ENCODE measurements at places on chromosomes 6 and 20.

- DNase-seq: no peak
Observed at GRCh38 chr6:43122146-43122545, 46.0 kb downstream of the PTK7 start.

DNA sequence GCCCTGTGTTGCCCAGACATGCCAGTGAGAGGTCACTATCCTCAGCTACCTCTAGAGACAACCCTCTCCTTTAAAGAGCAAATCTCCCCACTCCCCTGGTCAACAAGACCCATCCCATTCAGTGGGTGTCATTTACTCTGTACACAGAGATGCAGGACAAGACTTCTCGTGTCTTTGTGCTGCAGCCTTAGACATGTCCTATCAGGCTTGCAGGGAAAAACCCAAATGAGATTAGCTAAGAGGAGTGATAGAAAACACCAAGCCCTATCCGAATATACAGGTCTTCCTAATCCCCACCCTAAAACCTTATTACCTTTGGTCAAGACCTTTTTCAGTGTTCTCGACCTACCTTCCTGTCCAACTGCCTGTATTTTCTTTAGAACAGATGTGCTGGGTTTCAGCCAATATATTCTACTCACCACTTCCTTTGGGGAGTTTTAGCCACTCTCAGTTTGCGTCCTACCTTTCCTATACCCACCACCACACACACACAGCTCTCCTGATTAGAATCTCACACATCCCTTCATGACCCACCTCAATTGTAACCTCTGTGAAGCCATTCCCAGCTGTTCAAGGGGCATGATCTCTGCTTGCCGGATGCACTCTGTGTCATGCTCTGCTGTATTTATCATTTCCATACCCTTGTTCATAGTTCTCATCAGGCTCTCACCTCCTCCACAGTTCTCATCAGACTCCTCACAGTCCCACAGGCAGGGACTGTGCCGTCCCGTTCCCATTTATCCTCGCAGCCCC is 39.7 kb downstream of the TRAM2 start:
- DNase-seq: no peak

DNA sequence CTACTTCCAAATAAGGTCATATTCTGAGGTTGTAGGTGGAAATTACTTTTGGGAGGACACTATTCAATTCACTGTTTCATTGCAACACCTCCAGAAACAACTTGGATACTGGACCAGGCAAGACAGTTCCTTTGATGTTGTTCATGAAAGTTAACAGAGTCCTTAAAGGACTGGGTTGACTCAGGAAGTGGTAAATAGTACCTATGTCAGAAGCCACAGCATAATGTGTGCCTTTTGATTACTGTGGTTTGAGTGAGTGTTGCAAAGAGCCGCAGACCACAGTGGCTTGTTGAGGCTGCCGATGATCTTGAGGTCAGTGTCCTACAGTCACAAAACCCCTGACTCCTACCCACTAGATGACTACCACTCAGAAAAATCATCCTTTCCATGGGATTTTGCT is 10.9 kb downstream of the IL20RA start:
- peak; percentile 62 for DNase-seq

- DNase-seq: peak; percentile 18
Observed at GRCh38 chr20:39268981-39269461, 306.9 kb downstream of the DHX35 start.

- DNase-seq: no peak
Observed at GRCh38 chr6:66496659-66497058, 789.6 kb upstream of the EYS start.

Data from activated naive CD4-positive, alpha-beta T cell treated with Interleukin-2 at 50 U/mL for 16 hours (primary cell).